ENCODE measurements at places on chromosomes 1 and 21.
A peak's percentile ranks its signal among the peaks of the same experiment; 100 is the strongest.

- no peak for DNase-seq
Observed at GRCh38 chr1:159421821-159422220, 10.2 kb upstream of the OR10J4 start.

DNA sequence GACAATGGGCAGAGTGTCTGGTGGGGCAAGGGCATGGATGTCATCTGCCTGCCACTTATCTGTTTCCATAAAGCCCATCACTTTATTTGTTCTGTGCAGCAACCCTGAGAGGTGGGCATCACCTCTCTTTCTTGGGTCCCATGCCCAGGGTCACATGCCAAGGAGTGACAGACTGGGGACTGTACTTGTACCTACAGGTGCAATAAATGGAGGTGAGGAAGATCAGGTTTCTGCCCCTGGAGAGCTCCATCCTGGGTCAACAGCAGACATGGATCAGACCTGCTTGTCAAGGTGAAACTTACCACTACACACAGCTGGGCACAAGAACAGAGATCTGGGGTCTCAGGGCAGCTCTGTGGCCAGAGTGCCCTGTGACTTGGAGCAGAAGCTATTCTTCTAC is 18.4 kb upstream of the PRDM16 start:
- DNase-seq: no peak

- DNase-seq: no peak
Observed at GRCh38 chr1:212228591-212229119, 56.6 kb upstream of the PPP2R5A start.

DNA sequence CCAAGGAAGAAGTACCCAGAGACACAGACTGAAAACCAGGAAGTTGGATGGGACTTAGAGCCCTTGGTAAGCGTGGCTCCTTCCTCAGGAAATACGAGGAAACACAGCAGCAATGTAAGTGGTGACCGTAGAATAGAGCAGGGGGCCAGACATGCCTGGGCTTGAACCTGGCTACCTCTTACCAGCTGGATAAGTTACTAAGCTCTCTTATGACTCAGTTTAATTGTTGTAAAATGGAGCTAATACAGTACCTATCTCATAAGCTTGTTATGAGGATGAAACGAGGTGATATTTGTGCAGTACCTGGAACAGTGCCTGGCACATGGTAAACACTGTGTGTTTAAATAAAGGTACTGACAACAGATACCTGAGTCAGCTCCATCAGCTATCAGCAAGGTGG is 19.2 kb downstream of the EBNA1BP2 start:
- DNase-seq: no peak

DNA sequence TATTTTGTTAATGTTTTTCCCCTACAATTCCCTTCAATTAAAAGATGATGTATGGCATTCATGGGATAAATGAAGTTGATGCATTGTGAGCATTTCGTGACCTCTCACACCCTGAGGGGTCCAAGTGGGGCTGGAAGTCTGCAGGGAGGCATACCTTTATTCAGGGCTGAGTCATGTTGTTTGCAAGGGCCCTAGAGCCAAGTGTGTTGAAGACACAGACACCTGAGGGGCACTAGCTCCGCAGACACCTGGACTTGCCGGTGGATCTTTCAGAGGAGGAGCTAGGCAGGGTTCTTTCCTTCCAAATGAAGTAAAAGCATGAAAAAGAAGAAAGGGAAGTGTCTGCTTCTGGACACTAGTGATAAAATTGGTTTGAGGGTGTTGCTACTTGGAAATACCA is 57.0 kb upstream of the RGS7 start:
- no peak for DNase-seq

GRCh38 chr1:45097944-45098343 is 85.9 kb downstream of the UROD start:
- no peak for DNase-seq

DNA sequence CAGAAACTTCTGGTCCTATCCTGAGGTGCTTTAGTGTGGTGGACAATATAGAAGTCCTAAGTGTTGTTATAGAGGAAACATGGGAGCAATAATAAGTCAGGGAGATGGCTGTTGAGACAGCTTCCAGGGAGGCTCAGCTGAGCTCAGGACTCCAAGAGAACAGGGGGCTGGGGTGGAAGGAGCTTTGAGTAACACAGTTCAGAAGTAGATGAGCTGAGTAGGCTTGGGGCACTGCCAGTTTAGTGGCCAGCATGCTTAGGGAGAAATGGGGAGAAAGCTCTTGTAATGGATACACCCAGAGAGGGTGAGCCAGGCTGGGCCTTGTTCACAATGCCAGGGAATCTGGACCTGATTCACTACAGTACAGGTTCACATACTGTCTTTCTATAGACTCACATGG is 201.6 kb downstream of the DAB1 start:
- DNase-seq: no peak

DNA sequence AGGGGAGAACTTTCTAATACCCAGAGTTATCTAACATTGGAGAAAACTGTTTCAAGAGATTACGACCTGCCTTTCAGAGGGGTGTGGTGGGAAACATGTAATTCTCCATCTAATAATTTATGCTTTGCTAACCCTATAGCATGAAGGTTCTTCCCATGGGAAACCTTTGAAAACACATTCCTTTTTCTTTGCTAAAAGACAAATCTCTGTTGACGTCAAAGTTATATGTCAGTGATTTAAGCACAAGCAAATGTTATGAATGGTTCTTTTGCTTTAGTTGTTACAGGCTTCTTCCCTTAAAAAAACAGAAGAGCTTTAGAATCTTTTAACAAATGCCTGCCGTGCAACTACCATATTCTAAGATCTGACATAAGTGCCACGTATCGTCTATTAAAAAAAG is 19.2 kb downstream of the FMO2 start:
- no peak for DNase-seq

DNA sequence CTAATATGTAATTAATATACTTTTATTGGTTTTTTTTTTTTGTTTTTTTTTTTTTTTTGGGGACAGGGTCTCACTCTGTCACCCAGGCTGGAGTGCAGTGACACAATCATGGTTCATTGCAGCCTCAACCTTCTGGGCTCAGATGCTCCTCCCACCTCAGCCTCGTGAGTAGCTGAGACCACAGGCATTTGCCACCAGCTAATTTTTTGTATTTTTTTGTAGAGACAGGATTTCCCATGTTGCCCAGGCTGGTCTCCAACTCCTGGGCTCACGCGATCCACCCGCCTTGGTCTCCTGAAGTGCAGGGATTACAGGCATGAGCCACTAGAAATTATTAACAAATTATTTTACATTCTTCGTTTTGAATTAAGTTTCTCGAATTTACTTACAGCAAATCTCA is 16.8 kb upstream of the POGZ start:
- DNase-seq: no peak

DNA sequence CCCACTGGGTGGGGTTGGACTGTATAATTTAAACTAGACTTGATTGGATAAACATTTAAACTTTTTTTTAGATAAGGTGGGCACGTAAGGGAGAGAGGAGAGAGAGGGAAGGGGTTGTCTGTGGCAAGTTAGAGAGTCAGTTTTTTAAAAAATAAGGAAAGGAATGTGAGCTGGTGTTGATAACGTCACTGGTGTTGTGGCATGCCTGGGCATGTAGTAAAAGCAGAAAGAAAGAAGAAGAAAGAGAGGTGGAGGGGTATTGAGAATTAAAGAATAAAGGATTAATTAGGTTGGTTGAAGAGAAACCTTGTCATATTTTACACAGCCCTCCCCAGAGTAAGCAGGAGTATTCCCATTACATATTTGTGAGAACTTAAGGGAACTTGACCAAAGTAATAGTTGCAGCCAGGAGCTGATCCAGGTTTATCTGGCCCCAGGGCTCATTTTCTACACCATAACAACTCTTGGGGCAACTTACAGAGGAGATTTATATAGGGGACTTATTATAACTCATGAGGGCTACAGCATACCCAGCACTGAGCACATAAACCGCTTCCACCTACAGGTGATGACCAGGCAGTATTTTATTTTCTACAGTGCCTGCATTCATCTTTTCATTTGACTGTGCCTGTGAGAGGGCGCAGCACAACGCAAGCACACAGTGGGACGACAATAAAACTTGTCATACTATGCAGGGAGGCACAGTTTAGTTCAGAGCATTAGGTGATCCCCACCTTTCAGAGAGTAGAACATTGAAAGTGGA is 70.2 kb downstream of the CCDC30 start:
- no peak for DNase-seq

- DNase-seq: peak; percentile 61
Observed at GRCh38 chr1:201480231-201481003, 11.4 kb upstream of the PHLDA3 start.

DNA sequence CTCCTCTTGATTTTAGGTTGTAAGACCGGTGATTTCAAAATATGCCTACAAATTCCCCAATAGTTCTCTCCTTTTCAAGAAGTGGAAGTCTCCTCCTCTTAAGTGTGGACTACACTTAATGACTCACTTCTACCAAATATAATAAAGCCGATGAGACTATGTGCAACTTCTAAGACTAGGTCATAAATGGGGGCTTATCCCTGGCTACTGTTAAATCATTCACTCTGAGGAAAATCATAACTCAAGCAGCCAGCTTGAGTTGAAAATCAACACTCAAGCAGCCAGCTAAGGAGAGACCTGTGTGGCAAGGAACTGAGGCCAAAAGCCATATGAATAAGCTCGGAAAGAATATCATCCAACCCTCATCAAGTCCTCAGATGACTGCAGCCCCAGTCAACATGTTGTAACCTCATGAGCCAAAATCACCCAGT is 49.6 kb upstream of the PSMG1 start:
- no peak for DNase-seq

- DNase-seq: no peak
Observed at GRCh38 chr1:153745417-153745816, 17.6 kb downstream of the INTS3 start.

- no peak for DNase-seq
Observed at GRCh38 chr1:74913978-74914377, 181.0 kb downstream of the TYW3 start.

Measured in NCI-H2081 (cell line).